ENCODE measurements at places on chromosomes 16 and 17.

GRCh38 chr16:28543072-28543471, 4.3 kb upstream of the NUPR1 start:
- DNase-seq = no peak

DNA sequence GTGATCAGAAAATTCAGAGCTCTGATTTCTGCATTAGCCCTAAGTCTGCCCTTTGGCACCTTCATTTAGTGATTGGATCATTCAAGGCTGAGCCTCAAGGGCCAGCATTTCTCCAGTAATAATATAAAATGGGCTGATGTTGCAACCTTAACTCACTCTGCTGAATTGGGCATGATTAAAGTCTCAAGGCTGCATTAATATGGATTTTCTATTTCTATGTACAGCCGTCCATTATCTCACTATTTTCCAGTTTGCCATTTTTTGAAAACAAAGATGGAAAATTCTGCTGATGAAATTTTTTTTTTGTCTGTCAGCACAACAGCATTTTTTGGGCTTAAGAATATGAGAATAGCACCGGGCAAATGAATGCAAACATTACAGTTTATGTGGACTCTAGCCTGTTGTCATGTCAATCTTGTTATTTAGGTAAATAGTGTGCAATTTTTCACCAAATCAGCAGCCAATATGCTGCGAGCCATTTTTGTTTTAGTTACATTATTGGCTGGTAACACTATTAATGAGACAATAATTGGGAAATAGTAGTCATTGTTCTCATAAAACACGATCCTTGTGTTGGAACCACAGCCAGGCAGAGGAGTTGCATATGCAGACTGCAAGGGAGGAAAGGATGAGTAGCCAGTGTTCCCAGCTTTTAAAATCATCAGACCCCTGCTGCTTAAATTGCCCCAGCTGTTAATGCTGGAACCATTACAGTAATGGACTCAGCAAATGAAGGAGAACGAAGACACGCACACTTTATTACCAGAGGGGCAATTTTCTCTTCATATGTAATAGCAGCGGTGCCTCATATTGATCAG, 10.5 kb downstream of the FTO start:
- no peak for DNase-seq

DNA sequence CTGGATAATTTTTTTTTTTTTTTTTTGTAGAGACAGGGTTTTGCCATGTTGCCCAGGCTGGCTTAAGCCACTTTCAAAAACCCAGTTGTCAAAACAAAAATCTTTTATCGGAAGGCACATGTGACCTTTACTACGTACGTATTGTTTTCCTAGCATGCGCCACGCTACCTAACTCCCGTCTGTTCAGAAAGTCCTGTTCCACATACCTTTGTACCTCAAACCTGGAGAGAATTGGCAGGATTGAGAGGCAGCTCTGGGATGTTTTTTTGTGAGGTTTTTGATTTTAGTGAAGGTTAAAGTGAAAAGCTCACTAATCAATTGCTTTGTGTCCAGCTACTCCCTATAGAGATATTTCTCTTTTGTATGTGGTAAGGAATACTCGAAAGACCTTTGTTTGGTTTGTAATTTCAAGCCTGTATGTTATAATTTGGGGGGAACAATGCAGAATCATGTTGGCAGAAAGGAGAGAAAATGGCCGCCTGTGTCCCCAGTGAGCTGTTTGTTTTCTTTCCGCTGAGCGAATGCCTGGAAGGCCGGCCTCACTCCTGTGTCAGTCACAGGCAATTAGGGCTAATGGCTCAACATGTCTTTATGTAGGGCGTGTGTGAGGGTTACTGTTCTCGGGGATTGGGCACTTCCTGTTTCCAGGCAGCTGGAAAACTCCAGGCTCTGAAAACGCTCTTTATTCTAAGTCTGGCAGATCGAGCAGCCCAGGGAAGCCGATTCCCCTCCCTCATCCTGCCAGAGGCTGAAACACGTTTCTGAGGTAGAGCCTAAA, 60.8 kb upstream of the CLEC18A start:
- DNase-seq = no peak

- no peak for DNase-seq
Measured at GRCh38 chr17:74196541-74197317, 6.7 kb upstream of the RPL38 start.

- no peak for DNase-seq
Measured at GRCh38 chr16:85550422-85550864, 62.7 kb upstream of the GSE1 start.

DNA sequence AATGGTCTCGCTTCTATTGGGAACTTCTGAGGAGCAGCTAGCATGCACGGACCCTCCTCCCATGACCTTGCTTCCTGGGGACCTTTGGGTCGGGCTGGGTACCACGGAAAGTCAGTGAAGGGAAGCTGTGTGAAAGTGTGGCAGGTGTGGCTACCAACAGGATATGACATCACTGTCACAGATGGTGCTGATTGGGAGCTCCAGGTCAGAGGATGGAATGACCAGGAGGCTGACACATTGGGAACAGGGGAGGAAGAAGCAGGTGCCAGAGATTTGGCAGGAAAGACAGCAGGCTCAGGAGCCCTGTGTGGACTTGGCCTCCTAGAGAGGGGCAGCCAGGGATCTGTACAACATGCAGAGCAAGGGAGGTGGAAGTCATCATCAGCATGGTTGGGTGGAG, 34.0 kb downstream of the CPNE2 start:
- no peak for DNase-seq

- no peak for DNase-seq
Measured at GRCh38 chr16:48580925-48581500, 29.0 kb downstream of the N4BP1 start.

GRCh38 chr17:27760069-27760885, 40.1 kb downstream of the NOS2 start:
- peak; percentile 89 for DNase-seq

- no peak for DNase-seq
Measured at GRCh38 chr17:19239544-19239943, 2.4 kb downstream of the EPN2 start.

- DNase-seq = no peak
Measured at GRCh38 chr16:2529061-2529931, 1.9 kb downstream of the CEMP1 start.

GRCh38 chr16:87570572-87570937, 31.8 kb upstream of the JPH3 start:
- DNase-seq = no peak

All from stimulated activated CD8-positive, alpha-beta memory T cell treated with anti-CD3 and anti-CD28 coated beads, Interleukin-4, amount 100 ng/mL, for 48 hours (primary cell).